ENCODE measurements at places on chromosomes 12 and 14. TPM values are rescaled to one million over a fixed set of nuclear protein-coding genes. Genes with fewer than 3 reads are reported as not detected.
A peak's percentile ranks its signal among the peaks of the same experiment; 100 is the strongest.

- DNase-seq, result no peak
Measured at GRCh38 chr12:69641546-69641945, 30.8 kb upstream of the LRRC10 start.

DNA sequence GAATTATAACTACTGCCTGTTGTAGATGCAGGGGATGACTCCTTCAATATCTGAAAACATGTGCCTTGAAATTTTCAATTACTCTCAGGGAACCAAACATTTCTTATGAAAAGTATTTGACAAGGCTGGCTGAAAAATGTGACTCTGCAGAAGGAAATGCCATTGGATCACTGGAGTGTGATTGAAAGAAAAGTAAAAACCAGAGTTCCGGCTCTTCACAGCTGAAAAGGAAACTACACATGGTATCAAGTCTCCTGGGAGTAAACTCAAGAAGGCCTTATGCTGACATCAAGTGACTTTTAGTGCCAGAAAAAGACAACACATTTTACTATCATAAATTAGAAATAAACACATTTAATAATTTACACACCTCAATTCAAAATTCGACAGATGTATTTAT is 693.0 kb downstream of the LRFN5 start:
- DNase-seq, result no peak

GRCh38 chr14:72686101-72686500 is 207.8 kb downstream of the DPF3 start:
- no peak for DNase-seq

DNA sequence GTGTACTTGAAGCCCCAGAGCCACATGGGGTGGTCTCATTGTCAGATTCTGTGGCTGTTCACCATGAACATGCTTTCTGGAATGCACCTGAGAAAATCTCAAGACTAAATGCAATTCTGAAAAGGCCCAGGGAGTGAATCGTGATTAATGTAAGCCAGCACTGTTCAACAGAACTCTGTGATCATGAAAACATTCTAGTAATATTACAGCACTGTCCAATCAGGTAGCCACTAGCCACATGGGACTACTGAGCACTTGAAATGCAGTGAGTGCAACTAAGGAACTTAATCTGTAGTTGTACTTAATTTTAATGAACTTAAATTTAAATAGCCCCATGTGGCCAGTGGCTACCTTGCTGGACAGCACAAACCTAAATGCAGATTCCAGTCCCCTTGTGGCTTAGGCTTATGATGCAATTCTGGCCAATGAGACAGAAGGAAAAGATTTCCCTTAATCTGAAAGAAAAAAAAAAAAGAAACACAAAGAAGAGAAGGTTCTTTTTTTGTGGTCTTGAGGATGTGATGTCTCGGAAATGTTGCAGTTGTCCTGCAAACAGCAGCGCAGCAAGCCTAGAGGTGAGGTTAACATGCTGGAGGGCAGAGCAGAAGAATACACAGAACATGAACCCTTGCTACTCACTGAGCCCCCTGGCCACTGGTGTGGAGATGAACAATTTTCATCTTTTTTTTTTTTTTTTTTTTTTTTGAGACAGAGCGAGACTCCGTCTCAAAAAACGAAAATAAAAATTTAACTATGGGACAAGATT is 48.2 kb downstream of the SPPL3 start:
- no peak for DNase-seq

MYF5 gene
- 31.1 TPM for total RNA-seq

POLE2 gene
- total RNA-seq, result 8.9 TPM

DNA sequence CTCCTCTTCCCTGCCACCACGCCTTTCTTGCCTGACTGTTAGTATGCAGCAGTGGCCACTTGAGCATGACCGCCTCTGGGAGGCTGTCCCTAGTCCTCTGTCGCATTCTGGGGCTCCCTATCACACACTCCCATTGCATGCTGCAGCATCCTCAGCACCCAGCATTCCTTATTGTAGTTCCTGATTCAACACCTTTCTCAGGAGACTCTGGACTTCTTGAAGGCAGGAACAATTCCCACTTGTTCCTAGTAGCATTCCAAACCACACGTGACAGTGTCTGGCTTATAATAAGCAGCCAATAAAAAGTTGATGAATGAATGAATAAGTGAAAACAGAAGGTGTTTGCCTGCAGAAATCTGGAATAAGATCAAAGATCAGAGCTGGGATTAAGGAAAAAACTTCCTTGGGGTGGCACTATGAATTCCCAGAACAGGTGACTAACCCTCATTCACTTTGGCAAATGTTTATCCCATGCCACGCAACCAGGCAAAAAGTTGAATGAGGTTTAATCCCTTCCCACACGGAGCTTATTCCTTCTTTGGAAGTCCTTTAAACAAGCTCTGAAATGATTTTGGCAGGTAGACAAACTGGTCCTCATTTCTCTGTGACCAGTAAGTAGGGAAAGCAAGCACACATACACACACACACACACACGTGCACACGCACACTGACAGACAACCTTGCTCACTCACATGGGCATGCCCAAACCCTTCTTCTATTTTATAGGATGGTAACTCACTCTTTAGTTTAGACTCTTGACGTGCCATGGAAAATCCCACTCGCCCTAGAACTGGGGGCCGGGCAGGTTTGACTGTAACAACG is 26.5 kb downstream of the NTF3 start:
- DNase-seq, result no peak

OLR1 gene
- total RNA-seq, result 0.13 TPM

MUCL1 gene
- not detected for total RNA-seq

GPR84 gene
- not detected for total RNA-seq

DAAM1 gene
- total RNA-seq, result 25.2 TPM

OVCH1 gene
- 0.35 TPM for total RNA-seq

AKAP5 gene
- total RNA-seq, result 0.27 TPM

- peak; percentile 6 for DNase-seq
Measured at GRCh38 chr12:39975374-39975918, 130.4 kb downstream of the SLC2A13 start.
